ENCODE measurements at places on chromosomes 4 and X. TPM values are rescaled to one million over a fixed set of nuclear protein-coding genes. Genes with fewer than 3 reads are reported as not detected.
A peak's percentile ranks its signal among the peaks of the same experiment; 100 is the strongest.

- DNase-seq: no peak
These were observed 829.3 kb downstream of the NLGN4X start for GRCh38 chrX:5399403-5399802.

DNA sequence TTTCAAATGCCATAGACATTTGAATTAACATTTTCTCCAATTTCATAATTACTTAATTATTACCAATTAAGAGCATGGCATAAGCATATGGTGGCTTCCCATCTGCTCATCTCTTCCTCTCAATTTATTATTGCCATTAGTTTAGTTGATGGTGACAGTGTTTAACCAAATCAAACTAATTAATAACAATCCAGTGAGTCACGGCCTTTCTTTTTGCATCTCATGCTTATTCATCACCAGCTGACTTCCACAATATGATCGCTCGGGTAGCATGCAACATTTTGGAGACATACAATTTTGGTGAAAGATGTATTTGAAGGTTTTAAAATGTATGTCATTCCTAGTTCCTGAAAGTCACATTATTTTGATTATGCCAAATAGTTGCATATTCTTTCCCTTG lies 172.8 kb upstream of the TACR3 start:
- no peak for DNase-seq

- no peak for DNase-seq
These were observed 24.9 kb downstream of the RNF128 start for GRCh38 chrX:106751407-106751806.

- DNase-seq: no peak
These were observed 15.6 kb downstream of the RASL11B start for GRCh38 chr4:52877694-52878093.

- peak; percentile 78 for DNase-seq
These were observed 98.2 kb upstream of the ARSJ start for GRCh38 chr4:114077610-114078009.

DNA sequence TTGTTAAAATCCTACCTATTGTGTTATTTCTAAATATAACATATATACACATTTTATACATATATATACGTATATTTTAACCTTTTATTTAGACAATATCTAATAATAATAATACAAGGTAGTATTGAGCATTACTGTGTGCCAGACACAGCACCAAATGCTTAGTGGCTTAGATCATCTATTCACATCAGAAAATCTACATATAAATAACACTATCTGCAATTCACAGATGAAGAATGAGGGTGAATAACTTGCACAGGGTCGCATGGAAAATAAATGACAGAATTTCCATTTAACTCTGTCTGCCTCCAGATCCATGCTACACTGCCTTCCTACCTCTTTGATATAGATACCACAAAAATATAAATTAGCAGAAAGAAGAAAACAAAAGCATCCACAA lies 37.7 kb downstream of the SHROOM4 start:
- DNase-seq: no peak

- no peak for DNase-seq
These were observed 33.7 kb downstream of the PRPS2 start for GRCh38 chrX:12824944-12825343.

DNA sequence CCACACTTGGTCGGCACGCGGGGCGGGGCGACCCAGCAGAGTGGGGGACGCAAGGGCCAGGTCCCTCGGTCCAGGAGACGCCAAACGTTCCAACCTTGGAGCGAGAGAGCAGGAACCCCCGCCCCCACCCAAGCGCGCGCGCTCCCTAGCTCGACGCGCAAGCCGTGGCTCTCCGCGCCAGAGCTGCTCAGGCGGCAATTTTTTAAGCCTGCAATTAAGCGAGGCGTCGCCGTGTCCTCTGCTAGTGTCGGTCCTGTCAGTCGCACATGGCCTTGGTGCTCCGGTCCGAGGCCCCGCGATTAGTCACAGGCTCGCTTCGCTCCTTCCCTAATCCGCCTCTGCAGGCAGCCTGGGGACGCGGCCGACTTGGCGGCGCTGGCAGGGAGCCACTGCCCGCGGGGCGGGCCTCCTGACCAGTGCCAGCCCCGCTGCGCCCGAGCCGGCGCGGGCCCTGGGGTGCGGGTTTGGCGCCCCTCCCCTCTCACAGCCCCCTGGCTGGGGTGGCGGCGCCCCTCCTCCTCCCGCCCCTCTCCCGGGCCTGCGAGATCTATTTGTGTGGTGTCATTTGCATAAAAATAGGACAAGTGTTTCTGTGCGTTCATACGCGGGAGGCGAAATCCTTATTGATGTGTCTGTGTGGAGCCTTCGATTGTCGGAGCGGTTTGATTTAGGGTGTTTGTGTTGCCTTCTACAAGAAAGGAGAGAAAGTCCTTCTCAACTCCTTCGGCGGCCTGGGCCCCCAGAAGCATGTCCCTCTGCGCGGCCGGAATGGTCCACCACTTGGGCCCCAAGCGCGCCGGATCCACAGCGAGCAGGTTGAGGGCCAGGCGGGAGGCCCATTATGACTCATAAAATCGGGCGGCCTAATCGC lies 9.8 kb upstream of the BCOR start:
- no peak for DNase-seq

- DNase-seq: no peak
These were observed 50.6 kb downstream of the PTCHD1 start for GRCh38 chrX:23385242-23385641.

- DNase-seq: no peak
These were observed 57.9 kb upstream of the PAGE1 start for GRCh38 chrX:49753691-49754090.

DNA sequence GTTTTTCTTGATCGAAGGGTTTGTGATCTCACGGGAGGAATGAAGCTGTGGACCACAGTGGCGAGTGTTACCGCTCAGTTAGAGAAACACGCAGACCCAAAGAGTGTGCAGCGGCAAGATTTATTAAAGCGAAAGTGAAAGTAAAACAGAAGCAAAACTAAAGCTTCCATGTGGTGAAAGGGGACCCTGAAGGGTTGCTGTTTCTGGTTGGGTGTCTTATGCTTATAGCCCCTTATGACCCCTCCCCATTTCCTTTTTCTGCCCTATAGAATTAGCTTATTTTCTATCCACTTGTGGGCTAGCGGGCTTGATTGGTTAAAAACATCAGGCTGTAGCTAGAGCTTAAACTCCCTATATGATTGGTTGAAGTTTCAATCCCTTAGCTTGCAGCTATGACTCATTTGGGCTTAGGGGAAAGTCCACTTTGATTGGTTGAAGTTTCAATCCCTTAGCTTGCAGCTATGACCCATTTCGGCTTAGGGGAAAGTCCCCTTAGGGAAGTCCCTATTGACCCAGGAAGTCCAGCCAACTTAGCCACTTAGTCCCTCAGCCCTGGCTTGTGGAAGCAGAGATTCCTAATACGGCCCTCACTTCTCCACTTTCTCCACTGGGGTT lies 171.2 kb upstream of the NWD2 start:
- no peak for DNase-seq

- DNase-seq: no peak
These were observed 56.2 kb upstream of the CYSLTR1 start for GRCh38 chrX:78383594-78383993.

DNA sequence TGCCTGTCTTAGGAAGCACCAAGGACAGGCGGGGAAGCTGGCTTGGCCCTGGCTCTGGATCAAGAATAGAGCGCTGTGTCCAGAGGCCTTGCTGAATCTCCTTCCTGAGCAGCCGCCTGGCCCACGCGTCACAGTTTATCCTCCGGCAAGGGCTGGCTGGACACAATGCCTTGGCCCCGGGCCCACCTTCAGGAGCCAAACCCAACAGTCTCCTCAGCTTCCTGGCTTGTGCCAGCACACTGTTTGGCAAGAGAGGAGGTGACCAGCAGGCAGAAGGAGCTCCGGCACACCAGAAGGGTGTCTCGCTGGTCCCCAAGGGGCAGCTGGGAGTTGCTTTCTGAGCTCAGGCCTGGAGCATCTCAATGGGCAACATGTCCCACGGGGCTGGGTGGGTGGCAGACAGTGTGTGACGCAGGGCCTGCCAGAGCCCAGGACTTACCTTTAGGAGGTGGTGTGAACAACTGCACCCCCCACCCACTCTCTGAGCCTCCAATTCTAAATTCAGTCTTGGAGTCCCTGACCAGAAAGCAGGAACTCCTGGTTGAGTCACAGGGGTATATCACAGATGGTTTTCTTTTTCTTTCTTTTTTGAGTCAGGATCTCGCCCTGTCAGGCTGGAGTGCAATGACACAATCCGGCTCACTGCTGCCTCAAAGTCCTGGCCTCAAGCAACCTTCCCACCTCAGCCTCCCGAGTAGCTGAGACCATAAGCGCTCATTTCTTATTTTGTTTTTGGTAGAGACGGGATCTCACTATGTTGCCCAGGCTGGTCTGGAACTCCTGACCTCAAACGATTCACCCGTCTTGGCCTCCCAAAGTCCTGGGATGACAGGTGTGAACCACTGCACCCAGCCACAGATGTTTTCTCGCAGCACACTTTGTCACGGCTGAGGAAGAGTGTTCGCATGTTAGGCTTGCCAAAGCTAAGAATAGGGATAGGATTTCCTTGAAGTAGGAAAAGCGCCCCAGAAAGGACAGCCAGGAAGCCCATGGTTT lies 361.2 kb downstream of the BCOR start:
- DNase-seq: no peak

- DNase-seq: no peak
These were observed 200.2 kb downstream of the LRBA start for GRCh38 chr4:150814873-150815272.

GRCh38 chr4:75107755-75108612 lies 175.1 kb downstream of the PARM1 start:
- DNase-seq: peak; percentile 51

DNA sequence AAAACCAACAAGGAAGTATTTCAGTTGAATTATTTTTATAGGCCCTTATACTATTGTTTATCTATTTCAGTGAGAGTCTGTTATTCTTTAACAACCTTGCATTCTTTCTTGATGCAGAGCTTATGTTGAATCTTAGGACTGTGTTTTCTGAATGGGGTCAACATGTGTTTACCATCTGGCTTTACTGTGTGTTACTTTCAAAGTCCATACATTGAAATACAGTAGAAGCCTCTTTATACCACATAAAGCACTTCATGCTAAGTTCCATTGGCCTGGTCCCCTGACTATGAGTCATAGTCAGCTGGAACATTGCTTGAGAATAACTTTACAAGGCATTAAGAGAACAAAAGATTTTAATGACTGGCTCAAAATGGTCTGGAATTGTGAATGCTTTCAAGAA lies 152.6 kb downstream of the GASK1B start:
- DNase-seq: peak; percentile 51

DNA sequence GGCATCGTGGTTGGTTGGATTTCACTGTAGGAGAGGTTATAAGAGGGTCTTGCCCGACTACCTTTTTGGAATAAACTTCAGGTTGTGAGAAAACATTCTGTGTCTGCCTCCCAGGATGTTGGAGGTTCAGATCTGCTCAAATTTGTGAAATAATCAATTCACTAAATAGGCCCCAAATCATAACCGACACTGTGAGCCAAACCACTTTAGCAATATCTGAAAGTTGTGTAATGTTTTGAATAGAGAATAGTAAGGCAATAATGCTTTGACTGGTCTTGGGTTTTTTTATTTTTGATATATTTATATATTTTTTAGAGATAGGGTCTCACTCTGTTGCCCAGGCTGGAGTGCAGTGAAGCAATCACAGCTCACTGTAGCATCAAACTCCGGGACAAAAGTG lies 131.2 kb downstream of the GLRA3 start:
- no peak for DNase-seq

- no peak for DNase-seq
These were observed 1540.1 kb upstream of the PCDH10 start for GRCh38 chr4:131609039-131609438.

DNA sequence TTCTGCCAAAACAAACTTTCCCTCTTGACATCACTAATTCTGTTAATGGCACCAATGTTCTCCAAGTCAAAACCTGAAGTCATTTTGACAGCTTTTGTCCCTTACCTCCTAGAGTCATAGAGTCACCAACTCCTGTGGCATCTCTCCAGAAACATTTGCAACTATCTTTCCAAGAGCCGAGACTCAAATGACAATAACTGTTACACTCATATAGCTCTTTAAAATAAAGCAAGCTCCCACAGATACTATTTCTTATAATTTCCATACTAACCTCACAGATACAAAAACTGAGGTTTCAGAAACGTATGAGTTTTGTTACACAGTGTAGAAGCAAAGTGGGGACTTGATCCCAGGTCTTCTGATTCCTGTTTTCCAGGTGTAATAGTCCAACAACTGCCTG lies 18.3 kb downstream of the GPRIN3 start:
- no peak for DNase-seq

- DNase-seq: no peak
These were observed 988.7 kb downstream of the FAM133A start for GRCh38 chrX:94662689-94663088.

DNA sequence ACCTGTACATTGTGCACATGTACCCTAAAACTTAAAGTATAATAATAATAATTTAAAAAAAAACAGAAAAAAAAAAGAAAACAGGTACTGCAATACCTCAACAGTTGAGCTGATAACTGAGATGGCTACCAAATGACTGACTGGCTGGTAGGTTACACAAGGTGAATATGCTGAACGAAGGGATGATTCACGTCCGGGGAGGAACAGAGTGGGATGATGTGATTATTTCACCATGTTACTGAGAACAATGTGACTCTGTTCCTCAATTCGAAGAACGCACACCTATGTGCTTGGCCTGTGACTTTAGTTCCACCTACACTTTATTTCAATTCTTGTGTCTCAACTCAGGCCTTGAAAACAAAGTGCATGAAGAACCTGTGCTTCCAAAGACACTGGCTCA lies 111.7 kb downstream of the CXXC4 start:
- DNase-seq: no peak

STARD8 gene
- polyA plus RNA-seq: 0.10 TPM

P2RY10 gene
- polyA plus RNA-seq: not detected

MAGEB2 gene
- polyA plus RNA-seq: not detected

SHOX gene
- polyA plus RNA-seq: not detected

OPN1MW gene
- not detected for polyA plus RNA-seq

CT83 gene
- polyA plus RNA-seq: not detected

CXXC4 gene
- not detected for polyA plus RNA-seq
